ENCODE measurements at places on chromosomes 5 and 9.

DNA sequence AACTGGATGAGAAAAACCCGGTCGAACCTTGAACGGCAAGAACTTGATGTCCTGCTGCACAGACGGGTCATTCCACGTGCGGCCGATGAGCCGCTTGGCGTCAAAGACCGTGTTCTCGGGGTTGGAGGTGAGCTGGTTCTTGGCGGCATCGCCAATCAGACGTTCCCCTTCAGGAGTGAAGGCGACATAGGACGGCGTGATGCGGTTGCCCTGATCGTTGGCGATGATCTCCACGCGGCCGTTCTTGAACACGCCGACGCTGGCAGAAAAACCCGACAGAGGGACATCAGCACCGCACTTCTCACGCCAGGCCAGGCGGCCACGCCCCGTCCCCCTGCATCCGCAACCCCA lies 519 bp downstream of the HSPA5 start:
- no peak for DNase-seq

GRCh38 chr9:34496149-34496712 lies 26.6 kb downstream of the ENHO start:
- DNase-seq, result no peak

- no peak for DNase-seq
Observed at GRCh38 chr9:106883626-106884190, 20.7 kb downstream of the ZNF462 start.

- DNase-seq, result no peak
Observed at GRCh38 chr9:70091572-70091971, 47.9 kb downstream of the MAMDC2 start.

DNA sequence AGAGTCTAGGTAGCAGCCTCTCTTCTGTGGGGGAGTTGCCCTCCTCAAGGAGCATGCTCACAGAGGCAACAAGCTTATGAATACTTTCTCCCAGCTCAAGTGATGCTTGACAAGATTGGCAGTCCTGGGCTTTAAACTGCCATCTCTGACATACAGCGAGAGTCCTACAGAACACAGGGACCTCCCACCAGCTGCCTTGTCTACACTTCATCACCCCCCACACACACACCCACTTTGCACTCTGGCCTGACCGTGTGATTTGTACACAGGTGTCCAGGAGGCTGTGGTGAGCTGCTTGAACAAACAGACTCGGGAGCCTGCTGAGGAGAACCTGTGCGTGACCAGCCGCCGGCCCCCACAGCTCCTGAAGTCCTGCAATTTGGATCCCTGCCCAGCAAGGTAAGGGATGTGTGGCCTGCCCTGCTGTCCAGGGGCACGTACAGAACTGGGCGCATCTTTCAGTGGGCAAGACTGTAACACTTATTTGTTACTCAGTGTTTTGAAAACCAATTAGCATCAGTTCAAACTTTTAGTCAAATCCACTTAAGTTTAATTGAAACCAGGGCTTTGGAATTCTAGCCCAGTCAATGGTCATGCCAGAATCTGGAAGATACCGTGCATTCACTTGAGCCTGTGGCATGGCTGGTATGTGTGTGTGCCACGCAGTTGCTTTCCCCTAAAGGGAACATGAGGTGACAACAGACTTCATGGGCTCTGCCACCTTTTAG lies 247.5 kb downstream of the ADAMTSL1 start:
- DNase-seq, result no peak

GRCh38 chr5:2577312-2578036 lies 174.0 kb downstream of the IRX2 start:
- no peak for DNase-seq

DNA sequence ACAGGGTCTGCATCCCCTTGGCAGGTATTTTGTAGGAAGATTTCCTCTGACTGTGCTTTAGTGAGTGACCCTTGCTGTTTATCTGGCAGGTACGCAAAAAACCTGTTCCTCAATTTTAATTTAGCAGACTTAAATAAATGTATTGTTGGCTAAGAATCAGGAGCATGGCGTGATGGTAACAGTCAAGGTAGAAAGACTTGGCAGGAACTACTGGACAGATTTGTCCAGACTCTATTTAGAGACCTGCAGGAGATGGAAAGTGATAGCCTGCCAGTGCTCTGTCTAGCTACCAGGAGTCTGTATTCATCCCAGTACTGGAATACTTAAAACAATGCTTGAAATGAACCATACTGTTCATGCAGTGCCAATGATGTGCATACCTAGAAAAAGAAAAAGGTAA lies 78.8 kb upstream of the MAST4 start:
- DNase-seq, result no peak
